Cardiac septum (tissue), 1 donor: ENCODE measurements at places on chromosomes 3 and 15.
A peak's percentile ranks its signal among the peaks of the same experiment; 100 is the strongest.

GRCh38 chr3:11394392-11394791 lies 122.2 kb downstream of the ATG7 start:
- no peak for DNase-seq

DNA sequence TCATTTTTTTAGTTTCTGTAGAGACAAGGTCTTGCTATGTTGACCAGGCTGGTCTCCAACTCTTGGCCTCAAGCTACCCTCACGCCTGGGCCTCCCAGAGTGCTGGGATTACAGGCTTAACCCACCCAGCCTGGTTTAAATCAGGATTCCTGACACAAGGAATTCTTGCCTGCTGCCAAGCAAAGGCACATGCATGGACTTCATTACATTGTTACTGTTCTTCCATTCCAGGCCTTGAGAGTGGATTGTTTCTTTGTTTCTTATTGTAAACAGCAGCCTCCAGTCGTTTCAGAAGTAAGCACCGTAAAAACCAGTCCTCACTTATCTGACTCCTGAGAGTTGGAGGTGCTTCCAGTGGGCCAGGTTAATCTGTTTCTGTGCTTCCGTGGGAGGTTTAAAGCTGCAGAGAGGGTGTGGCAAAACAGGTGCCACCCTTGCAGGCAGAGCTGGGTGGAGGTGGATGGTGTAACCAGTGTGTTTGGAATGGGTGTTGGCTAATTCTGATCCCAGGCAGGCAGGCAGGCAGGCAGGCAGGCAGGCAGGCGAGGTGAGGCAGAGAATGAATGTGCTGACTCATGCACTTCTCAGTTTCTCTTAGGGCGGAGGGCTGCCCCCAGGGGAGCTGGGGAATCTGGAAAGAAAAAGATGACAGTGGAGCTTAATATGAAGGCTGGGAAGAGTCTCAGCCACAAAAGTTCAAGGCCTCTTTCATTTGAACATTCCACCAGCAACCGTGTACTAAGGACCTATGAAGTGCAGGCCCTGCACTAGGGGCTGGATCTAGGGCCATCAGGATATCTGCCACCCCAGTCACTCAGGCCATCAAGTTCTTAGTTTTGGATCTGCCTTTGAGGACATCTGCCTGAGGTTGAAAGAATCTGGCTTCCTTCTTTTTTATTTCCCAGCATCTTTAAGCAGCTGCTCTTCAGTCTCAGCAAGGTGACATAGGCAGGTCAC lies 37.0 kb upstream of the CDCP1 start:
- peak; percentile 60 for DNase-seq

DNA sequence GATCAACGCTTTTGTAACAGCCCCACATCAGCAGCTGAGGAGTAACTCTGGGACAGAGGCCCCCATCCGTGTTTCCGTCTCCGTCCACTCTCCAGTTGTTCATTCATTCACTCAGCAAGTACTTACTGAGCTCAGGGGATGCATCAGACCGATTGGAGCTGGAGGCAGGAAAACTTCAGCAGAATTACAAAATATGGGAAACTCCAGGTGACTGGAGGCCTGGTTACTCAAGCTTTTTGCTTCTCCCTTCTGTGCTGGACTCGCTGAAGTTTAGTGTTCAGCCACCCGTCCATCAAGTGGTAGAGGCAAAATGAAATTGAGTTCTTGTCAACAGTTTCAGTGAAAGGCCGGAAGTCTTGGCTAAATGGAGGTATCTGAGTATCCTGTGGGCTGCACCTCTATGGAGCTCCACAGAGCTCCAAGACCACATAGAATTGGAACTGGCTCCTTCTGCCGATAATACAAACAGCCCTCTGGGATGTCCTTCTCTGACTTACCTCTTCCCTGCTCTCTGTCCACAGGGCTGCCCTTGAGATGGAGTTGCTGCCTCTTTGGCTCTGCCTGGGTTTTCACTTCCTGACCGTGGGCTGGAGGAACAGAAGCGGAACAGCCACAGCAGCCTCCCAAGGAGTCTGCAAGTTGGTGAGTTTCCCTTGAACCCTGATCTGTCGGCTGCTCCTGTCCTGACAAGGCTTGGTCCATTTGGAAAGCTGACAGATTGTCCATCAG lies 14.7 kb downstream of the NRROS start:
- no peak for DNase-seq

- no peak for DNase-seq
These were observed 806.5 kb downstream of the OTOL1 start for GRCh38 chr3:162302983-162303624.

GRCh38 chr3:27532426-27533260 lies 48.5 kb upstream of the SLC4A7 start:
- DNase-seq, result no peak

DNA sequence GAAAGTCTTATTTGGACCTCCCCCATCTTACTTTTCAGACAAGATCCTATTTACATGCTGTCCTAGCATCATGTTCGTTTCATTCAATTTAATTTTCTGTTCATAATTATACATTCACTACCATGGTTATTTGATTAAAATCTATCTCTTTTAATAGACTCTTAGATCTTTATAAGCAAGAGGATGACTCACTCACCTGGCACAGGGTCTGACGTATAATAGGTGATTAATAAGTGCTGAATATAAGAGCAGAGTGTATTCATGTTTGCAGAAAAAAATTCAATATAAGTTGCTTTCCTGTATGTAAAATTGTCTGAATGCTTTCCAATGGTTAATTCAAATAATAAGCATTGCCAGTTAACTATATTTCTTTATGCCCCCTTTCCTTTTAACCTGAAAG lies 165.5 kb upstream of the CBLB start:
- no peak for DNase-seq

DNA sequence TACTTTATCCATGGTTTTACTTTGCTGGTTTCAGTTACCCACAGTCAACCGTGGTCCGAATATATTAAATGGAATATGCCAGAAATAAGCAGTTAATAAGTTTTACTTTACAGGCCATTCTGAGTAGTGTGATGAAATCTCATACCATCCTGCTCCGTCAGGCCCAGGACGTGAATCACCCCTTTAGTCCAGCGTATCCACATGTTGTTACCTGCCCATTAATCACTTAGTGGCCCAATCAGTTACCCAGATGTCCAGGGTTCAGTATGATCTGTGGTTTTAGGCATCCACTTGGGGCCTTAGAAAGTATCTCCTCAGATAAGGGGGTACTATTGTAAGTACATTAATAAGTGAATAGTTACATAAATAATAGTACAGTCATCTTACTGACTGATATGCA lies 88.0 kb downstream of the TTBK2 start:
- no peak for DNase-seq

DNA sequence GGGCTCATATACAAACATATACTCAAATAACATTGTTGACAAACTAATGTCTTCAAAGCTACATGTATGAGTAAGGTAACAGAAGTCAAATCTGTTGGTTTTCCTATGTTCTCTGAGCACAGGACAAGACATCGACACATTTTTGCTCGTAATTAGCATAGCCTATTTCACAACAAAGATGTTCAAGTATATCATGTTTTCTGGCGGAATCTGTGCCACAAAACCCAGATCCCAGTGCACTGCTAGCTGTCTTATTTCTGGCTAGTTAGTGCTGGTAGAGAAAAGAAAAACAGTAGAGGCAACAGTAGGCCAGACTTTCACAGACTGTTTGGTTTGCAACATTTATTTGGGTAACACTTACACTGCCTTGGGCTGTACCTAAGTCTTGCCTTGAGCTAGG lies 51.2 kb downstream of the RUBCN start:
- no peak for DNase-seq

DNA sequence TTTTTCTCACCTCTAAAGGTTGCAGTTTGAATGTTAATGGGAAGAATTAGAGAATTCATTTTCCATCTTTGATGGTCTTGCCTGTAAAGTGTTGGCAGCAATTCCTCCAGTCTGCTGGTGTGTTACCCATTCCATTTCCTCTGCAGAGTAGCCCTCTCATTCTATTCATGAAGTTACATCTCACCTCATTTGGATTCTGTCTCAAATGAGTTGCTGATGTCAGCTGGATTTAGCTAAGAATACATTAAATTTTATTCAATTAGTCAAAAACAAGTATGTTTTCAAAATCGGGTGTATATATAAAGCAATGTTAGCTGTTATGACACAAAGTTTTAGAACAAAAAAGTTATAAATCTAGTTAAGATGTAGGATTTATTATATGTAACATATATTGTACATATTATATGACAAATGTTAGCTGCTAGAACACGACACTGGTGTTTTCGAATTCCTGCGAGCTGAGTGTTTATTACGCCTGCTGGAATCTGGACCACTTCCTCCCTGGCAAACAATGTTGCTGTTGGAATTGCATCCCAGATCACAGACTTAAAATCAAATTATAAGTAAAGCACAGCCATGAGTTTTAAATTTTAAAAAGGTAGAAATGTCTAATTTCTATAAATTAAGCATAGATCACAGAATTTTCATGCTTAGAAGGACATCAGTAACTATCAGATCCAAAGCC lies 516.2 kb downstream of the OCA2 start:
- no peak for DNase-seq

DNA sequence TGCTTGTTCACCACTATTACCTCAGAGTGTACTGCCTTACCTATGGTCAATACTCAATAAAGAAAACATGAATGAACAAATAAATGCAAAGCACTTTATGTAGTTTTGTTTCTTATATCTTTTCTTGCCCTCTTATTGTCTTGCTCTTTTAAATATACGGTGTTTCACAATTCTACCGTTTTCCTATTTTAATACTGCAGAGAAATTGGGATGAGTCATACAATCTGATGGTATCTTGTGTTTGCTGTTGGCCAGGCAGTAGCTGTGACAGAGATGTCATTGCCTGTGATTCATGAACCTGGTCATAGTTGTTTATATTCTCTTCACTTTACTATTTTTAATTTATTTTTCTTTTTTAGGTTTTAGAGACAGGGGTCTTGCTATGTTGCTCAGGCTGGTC lies 48.3 kb downstream of the SERP1 start:
- DNase-seq, result no peak

DNA sequence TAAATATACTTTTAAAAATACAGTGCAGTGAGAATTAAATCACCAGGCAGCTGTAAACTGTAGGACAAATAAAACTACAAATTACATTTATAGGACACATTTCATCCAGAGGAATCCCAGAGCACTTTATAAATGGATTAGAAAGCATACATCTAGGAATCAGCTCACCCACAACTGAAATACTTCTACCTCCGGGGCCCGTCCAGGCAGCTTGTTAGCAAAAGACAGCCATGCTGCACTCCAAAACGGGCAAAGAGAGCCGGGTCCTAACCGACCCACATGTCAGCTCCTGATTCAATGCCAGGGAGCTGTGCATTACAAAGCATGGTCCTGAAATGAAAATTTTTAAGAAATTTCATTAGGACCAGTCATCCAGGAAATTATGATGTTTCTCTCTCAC lies 234.1 kb downstream of the CBLB start:
- no peak for DNase-seq

- no peak for DNase-seq
These were observed 101.8 kb upstream of the AADACL2 start for GRCh38 chr3:151631946-151632345.

- no peak for DNase-seq
These were observed 662.0 kb upstream of the GBE1 start for GRCh38 chr3:82423268-82424030.

DNA sequence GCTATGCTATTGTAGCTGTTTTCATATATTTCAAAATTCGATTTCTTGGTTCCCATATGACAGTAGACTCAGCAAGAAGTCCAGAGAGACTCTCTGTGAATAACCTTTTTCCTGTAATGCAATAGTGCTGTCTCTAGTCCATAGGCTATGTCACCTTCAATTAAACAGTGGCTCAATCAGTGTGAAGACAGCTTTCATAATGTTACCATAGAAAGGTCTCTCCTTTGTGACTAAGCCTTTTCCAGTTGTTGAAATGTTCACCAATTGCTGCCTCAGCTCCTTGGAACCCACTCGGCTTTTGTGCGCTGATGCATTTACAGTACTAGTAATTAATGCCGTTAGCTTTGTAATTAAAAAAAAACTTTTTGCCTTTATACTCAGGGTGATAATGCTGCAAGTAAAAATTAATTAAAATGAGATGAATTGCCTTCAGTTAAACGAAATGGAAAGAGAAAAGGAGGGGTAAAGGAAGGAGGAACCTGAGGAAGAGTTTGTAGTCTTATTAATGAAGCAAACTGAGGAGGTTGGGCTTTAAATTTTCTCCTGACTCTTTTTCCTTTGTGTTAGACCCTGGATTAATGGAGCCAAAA lies 214.8 kb downstream of the LSAMP start:
- no peak for DNase-seq

DNA sequence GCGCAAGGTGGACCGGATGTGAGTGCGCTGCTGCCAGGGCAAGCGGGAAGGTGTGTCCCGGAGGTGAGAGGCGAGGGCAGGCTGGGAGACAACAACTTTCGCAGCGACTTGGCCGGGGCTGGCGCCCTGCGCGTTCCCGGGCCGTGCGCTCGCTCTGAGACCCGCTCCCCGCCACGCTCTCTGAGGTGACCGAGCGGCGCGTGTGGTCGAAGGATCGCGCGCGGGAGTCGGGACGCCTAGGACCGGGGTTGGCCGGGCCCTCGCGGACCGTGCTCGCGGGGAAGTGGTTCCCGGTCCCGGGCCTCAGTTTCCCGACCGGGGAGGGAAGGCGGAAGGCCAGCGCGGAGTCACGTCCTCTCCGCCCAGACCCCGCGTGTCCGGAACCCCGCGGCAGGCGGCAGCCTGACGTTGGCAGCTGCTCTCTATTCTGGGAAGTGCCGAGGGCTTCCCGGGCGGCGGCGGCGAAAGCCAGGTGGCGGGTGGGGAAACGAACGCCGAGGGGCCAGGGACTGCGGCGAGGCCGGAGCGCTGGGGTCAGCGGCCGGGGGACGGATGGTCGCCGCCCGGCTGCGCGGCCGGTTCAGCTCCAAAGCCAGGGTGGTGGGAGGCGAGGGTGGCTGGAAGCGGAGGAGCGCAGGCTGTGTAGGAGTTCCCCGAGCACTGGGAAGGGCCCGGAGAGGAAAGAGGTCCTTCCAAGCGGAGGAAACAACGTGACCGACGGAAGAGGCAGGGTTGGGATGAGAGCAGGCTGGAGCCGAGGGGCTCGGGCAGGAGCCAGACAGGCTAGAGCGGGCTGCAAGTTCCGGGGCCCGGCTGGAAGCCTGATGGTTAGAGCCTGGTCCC lies 1.0 kb upstream of the IGF2BP2 start:
- DNase-seq, result peak; percentile 78

DNA sequence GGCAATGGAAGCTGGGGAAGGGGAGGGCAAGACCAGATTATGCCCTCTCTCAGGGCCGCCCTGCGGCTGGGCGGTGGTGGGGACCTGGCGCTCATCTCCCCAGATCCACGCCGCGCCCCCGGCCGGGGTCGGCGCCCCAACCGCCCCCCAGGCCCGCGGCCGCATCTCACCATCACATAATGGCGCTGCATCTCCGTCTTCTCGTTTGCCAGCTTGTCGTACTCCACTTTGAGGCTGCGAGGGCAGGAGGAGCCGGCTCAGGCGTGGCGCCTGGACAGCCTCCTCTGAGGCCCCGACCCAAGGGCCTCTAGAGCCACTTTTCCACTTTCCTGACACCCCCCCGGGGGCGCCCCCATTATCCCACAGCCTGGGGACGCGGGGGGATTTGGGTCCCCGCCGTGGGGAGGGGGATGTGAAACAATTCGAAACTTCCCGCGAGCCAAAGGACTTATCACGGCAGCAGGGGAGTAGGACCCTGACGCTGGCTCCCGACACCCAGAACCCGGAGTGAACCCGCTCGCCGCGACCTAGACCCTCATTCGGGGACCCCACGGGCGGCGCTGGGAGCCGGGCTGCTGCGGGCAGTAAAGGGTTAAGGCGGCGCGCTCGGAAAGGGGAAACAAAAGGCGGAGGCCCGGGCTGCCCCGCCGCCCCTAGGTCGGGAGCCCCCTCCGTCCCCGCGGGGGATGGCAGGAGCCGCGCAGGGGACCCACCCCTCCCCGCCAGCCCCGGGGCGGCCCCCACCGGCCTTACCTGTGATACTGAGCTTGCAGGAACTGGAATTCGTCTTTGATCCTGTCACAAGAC lies 2.1 kb downstream of the TLE3 start:
- DNase-seq, result no peak
